EH (cell line): ENCODE measurements at places on chromosomes 13 and 19.

DNA sequence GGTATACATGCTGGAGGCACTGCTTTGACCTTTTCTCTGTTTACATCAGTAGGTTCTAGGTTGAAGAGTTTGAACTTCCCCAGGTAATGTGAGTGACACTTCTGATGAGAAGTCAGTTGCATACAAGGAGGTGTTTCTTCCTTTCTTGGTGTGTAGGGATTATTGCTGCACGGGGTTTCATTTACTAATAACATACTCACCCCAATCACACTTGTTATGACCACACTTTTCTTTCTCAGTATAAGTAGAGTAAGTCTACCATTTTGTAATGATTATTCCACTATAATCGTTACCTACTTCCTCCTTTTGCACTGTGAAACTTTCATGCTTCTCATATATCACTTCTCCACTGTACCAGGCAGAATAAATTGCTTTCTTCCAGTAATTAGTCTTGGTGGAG lies 138.0 kb downstream of the TNFSF13B start:
- DNase-seq: no peak

DNA sequence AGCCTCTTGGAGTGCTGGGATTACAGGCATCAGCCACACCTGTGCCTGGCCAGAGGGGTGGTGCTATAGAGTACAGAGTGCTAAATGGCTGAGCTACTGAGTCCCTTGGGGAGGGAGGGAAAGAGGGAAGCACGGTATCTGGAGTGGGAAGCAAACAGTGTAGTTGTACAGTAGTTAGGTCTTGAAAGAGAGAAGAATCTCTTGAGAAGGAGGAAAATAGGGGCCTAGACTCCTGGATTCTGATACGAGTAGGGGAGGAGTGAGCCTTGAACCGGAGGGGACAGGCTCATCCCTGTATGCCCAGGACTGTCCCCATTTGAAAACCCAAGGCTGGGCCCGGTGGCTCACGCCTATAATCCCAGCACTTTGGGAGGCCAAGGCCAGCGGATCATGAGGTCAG lies 5.1 kb downstream of the MYADM start:
- DNase-seq: no peak

DNA sequence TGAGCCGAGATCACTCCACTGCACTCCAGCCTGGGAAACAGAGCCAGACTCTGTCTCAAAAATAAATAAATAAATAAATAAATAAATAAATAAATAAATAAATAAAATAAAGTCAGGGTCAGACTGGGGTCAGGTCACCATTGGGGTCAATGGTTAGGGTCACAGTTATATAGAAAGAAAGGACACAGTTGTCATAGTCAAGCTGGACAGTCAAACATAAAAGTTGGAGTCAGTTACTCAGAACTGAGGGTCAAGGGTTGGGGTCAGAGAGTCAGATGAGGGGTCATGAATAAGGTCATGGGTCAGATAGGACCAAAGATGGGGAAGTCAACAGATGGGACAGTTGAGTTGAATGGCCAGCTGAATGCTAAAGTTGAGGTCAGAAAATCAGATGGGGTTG lies 16.7 kb upstream of the EPOR start:
- DNase-seq: no peak

DNA sequence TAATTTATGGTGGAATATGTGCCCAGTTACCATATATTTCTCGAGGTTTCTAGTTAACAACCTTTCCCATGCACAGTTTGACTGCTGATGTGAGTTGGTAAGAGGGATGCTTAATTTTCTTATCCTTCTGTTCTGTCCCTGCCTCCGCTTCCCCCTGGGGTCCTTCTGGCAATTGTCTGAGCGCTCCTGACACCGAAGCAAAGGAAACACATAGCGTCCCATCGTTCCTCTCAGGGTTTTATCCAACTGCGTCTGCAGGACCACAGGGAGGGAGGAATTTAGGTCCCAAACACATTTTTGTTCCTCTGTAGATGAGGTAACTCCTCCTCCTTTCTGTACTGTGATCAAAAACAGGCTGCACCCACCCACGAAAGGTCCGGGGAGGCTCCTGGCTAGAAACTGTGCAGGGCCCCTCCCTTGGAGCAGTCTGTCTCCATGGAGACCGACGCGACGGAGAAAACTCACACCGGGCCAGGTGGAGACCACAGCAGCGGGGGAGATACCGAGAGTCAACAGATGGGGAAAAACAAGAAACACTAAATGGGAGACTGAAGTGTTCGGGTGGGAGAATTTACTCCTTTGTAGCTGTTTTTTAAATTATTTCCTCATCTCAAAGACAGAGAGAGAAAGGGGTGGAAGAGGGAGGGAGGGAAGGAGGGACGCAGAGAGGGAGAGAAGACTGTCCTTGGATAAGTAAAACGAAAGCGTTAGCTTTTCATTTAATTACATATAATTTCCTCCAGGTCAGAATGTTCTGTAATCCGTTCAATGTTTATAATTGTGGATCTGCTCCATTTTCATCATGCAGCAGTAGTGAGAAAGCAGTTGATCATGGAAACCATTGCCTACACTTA lies 191.8 kb upstream of the NBEA start:
- no peak for DNase-seq

- peak; percentile 66 for DNase-seq
Measured at GRCh38 chr19:42081584-42082203, 5.7 kb downstream of the ZNF574 start.

DNA sequence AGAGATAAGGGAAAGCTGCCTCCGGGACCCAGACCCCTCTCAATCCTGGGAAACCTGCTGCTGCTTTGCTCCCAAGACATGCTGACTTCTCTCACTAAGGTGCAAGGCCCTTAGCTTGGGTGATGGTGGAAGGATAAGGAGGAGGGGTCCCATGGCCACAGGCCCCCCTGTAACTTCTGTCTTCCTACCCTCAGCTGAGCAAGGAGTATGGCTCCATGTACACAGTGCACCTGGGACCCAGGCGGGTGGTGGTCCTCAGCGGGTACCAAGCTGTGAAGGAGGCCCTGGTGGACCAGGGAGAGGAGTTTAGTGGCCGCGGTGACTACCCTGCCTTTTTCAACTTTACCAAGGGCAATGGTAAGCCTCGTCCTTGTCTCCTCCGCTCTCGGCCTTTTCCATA lies 2.0 kb downstream of the CYP2F1 start:
- DNase-seq: no peak

GRCh38 chr13:40024967-40025714 lies 369.7 kb downstream of the COG6 start:
- DNase-seq: no peak

GRCh38 chr19:39870171-39870971 lies 24.2 kb upstream of the FBL start:
- no peak for DNase-seq

GRCh38 chr19:45450012-45450333 lies 17.8 kb upstream of the FOSB start:
- no peak for DNase-seq

- no peak for DNase-seq
Measured at GRCh38 chr19:18896421-18896841, 473 bp upstream of the CERS1 start.

GRCh38 chr19:6599866-6600454 lies 9.0 kb upstream of the CD70 start:
- no peak for DNase-seq

DNA sequence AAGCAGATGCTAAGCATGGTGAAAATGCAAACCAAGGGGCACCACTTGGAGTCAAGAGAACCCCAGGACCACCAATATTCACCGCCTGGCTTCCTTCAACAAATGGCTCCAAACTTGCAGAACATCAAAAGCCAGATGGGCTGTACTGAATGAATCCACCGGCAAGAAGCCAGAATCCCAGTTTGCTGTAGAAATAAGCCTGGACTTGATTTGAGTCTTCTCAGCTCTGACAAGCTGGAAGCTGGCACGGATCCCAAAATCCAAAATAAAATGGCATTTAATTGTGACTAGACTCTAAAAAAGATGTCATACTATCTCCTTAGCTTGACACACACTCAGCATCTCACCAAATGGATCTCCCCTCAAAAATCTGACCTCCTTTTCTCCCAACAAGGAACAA lies 11.9 kb downstream of the EFNB2 start:
- DNase-seq: peak; percentile 33

DNA sequence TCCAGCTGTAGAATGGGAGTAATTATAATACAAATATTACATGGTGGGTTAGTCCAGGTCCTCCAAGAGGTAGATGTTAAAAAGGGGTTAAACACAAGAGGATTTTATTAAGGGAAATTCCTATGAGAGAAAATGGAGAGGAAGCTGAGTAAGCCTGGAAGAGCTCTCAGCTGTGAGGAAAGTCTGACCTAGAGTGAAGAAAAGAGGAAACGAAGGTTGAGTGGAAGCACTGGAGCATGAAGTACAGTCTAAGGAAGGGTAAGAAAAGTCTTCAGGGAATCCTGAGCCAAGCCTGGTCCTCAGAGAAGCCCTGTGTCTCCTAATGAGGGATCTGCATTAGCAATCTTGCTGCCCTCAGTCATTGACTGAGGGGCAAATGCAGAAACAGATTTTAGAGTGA lies 506.2 kb downstream of the GPC5 start:
- DNase-seq: no peak

DNA sequence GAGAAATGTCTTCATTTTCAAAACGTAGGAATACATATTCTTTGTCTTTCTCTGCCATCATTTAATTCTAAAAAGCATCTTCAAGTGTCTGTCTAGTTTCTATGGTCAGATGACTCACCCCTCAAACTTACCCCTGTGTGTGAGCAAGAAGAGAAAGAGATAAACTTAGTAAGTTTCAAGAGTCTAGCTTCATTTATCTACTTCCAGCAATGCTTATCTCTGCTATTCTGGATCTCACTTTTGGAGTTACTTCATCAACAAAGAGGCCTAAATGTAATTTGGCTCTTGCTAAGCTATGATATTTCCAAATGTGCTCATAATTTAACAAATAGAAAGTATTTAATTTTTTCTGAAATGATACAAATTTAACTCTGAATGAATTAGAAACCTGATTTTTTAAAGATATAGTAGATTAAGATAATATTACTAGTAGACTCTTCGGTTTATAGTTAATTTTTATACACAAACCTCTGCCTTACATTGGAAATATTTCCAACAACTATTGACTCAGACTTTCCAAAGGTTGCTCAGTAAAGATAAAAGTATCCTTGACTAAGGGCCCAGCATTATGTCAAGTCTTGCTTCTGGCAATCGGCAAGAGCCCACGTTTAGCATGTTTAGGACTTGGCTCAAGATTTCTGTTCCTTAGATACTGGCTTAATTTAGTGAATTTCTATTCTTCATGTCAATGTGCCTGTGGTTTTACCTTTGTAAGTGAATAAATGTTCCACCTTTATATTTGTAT lies 1511.0 kb upstream of the SLC10A2 start:
- no peak for DNase-seq

DNA sequence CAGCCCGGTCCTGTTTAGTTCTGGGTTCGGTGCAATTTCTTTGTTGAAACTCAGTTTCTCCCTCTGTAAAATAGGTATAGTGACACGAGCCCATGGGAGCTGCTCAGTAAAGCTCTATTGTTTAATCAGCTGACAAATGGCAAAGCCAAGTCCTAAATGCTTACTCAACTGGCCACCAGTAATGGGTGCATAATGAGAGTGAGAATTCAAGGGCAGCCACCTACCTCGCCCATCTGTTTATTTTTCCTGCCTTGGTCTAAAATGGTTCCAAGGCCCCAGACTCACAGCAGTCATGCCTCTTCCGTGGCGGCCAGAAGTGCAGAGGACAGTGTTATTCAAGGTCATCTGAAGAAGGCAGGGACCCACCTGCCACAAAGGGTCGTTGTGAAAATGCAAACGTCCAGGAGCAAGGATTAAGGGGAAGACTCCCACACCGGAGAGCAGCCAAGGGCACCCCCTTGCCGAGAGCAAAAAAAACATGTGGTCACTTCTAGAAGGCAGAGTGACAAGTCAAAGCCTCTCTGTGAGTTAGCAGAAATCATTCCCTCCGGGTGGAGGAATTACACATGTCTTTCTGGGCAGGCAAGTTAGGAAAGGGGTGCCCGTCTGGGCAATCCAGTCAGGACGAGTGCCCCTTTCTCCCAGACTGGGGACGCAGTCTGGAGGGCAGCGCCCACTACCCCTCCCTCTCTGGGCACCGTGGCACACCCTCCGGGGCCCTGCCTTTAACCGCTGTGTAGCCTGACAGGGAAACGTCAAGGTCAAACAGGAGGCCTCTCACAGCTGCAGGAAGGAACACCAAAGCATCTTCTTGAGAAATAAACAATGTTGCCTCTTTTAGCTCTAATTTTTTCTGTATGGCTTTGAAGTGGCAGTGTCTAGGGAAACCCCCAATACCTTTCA lies 186.2 kb downstream of the FOXO1 start:
- no peak for DNase-seq

DNA sequence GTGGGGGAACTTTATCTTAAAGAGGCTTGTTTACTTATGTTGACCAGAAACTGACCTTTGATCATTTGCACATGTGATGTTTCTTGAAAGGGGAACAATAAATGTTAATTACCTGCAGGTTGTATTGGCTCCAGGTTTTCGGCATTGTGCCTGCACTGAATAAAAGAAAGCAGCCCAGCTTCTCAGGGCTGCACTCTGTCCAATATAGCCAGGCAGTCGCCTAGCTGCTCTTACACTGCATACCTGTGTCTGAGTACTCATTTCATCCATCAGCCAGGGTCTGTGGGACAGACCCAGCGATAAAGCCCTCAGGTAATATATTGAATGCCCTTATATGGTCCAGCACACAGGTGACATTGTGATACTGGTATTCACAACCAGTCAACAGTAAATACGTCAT lies 8.9 kb upstream of the ZNF726 start:
- DNase-seq: no peak

- no peak for DNase-seq
Measured at GRCh38 chr13:105702441-105702840, 833.0 kb downstream of the EFNB2 start.

GRCh38 chr13:41568972-41569351 lies 111.6 kb downstream of the RGCC start:
- peak; percentile 52 for DNase-seq

GRCh38 chr13:98176777-98177608 lies at the start of gene RNF113B:
Gene RNF113B (minus strand): TSS chr13:98177269. CDS start chr13:98177236, 33 bp downstream.
- DNase-seq: no peak

- no peak for DNase-seq
Measured at GRCh38 chr13:70090036-70090723, 17.4 kb upstream of the ATXN8OS start.

DNA sequence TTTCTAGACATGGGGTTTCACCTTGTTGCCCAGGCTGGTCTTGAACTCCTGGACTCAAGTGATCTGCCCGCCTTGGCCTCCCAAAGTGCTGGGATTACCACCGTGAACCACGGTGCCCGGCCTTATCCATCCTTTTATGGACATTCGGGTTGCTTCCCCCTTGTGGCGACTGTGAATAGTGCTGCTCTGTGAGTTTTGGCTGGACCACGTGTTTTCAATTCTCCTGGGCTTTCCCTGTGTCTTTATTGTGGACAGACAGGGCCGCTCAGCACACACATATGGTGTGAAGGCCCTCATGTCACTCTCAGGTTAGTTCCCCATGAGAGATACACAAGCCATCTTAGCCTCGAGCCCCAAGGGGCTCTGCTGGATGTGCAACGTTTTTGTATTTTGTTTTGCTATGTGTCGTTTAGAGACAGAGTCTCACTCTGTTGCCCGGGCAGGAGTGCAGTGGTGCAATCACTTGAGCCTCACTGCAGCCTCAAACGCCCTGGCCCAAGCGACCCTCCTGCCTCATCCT lies 40.5 kb downstream of the MAU2 start:
- peak; percentile 85 for DNase-seq
